Stimulated activated CD8-positive, alpha-beta memory T cell treated with anti-CD3 and anti-CD28 coated beads, Interleukin-4, amount 100 ng/mL, for 1 hour (primary cell): ENCODE measurements at places on chromosomes 12 and 14.

DNA sequence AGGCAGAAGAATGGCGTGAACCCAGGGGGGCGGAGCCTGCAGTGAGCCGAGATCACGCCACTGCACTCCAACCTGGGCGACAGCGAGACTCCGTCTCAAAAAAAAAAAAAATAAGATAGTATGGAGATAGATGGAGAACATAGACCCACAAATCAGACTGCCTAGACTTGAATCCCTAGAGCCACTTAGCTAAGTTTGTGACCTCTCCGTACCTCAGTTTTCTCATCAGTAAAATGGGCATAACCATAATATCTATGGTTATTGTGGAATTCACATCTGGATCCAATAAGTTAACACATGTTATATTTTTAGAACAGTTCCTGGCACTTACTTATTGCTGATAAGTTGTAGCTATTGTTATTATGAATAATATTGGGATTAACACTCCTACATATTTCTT lies 7.2 kb downstream of the PROX2 start:
- DNase-seq: no peak

GRCh38 chr12:76898442-76898841 lies 19.6 kb upstream of the CSRP2 start:
- DNase-seq: no peak

GRCh38 chr12:57273516-57273915 lies 22.5 kb upstream of the STAC3 start:
- no peak for DNase-seq

DNA sequence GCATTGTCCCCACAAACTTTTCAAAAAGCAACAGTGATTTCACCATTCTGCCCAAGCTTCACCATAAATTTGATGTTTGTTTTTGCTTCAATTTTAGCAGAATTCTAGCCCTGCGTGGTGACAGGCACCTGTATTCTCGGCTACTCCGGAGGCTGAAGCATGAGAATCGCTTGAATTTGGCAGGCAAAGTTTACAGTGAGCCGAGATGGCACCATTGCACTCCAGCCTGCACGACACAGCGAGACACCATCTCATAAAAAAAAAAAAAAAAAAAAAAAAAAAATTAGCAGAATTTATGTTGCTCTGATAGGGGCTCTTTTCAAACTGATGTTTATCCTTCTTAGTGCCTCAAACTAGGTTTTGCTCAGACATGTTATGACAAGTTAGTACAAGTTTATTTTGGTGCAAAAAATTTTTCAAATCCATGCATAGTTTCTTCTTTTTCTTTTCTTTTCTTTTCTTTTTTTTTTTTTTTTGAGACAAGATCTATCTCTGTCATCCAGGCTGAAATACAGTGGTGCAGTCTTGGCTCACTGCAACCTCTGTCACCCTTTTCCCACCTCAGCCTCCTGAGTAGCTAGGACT lies 24.3 kb downstream of the RASSF3 start:
- no peak for DNase-seq

DNA sequence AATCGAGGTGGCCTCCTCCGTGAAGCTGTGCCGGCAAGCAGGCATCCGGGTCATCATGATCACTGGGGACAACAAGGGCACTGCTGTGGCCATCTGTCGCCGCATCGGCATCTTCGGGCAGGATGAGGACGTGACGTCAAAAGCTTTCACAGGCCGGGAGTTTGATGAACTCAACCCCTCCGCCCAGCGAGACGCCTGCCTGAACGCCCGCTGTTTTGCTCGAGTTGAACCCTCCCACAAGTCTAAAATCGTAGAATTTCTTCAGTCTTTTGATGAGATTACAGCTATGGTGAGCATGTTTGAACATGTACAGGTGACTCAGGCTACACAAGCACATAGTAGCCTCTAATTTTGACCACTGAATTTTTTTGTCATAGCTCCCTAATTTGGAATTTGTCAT lies 59.7 kb downstream of the ATP2A2 start:
- no peak for DNase-seq

- no peak for DNase-seq
Measured at GRCh38 chr14:38389681-38390080, 133.8 kb upstream of the CLEC14A start.
